Activated CD4-positive, alpha-beta memory T cell treated with anti-CD3 and anti-CD28 coated beads for 36 hours (primary cell): ENCODE measurements at places on chromosomes 12 and 14. TPM values are rescaled to one million over a fixed set of nuclear protein-coding genes. Genes with fewer than 3 reads are reported as not detected.

DNA sequence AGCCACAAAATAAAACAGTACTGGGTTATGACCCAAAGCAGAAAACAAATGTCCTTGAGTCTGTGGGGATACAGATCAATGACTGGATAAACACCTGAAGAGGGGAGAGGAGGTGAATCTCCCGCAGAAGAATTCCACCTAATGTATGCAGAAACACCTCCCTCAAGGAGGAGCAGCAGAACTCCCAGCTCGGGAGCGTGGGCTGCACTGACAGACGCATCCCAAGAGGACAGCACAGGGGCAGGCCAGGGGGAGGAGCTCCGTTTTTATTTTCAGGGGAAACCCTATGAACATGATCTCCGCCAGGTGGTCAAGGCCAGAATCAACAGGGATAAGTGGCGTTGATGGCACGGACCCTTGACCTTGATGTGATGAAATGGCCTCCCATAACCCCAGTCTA is 41.8 kb upstream of the PPP2R5C start:
- no peak for DNase-seq

- no peak for DNase-seq
These were observed 11.9 kb upstream of the CIPC start for GRCh38 chr14:77086017-77086727.

DNA sequence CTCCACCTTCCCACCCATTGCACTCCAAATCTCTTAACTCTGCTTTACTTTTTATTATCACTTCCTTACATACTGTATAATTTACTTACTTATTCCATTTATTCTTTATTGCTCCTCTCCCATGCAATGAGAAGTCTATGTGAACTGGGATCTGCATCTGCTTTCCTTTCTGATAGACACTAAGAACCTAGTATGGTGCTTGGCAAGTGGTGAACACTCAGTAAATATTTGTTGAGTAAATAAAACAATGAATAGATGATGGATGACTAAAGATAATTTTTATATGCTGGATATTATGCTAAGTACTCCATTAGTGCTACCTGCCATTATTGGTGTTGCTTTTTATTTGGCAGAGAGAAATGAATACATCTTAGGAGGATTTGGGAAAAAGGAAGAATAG is 151.0 kb downstream of the TPH2 start:
- DNase-seq, result no peak

GRCh38 chr14:21026274-21026987 is 1.6 kb upstream of the NDRG2 start:
- no peak for DNase-seq

GRCh38 chr14:33737446-33737845 is 213.4 kb downstream of the EGLN3 start:
- no peak for DNase-seq

DNA sequence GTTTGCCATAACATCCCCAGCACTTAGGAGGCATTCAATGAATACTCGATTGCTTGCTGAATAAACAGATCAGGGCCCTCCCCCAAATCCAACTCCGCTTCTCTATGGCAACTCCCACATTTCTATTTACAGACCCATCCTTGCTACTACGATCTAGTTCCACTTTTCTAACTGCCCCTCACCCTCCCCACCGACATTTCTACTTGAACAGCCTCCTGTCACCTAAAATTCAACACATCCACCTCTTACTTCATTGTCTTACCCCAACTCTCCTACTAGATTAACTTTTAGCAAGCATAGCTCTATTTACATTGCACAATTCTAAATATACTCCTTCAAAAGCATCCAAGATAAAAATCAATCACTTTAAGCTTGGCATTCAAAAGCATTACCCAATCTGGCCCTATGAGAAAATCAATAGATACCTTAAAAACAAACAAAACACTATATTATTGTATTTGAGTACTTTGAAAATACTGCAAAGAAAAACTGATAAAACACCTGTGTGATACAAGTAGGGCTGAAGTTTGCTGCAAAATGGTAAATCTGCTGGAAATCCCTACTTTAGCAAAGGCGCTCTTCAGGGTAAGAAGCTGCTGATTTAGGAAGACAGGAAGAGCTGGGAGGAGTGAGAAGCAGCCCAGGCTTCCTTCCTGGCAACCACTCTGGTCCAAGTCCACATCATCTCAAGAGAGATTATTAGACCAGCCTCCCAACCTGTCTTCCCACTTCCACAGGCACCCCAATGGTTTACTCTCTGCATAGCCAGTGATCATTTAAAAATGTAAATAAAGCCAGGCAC is 96.4 kb downstream of the HECTD4 start:
- no peak for DNase-seq

DNA sequence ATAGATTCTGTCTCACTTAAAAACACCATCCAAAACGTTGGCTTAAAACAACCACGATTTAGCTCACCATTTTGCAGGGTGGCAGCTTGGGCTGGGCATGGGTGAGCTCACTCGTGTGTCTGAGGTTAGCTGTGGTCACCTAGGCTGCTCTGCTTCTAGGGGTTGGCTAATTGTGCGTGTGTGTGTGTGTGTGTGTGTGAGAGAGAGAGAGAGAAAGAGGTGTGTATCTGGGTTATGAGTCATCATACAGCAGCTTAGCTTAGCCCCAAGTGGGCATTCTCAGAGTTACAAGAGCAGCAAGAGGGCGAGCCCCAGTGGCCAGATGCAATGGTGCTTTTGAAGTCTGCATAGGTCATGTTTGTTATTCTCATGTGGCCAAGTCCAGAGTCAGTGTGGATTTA is 6.0 kb downstream of the FBXW8 start:
- DNase-seq, result peak; percentile 58

- no peak for DNase-seq
These were observed 167.1 kb downstream of the CRADD start for GRCh38 chr12:93844164-93844784.

GRCh38 chr12:124747426-124748161 is 116.1 kb downstream of the SCARB1 start:
- no peak for DNase-seq

- DNase-seq, result peak; percentile 91
These were observed 59.5 kb downstream of the EMP1 start for GRCh38 chr12:13255792-13256691.

DNA sequence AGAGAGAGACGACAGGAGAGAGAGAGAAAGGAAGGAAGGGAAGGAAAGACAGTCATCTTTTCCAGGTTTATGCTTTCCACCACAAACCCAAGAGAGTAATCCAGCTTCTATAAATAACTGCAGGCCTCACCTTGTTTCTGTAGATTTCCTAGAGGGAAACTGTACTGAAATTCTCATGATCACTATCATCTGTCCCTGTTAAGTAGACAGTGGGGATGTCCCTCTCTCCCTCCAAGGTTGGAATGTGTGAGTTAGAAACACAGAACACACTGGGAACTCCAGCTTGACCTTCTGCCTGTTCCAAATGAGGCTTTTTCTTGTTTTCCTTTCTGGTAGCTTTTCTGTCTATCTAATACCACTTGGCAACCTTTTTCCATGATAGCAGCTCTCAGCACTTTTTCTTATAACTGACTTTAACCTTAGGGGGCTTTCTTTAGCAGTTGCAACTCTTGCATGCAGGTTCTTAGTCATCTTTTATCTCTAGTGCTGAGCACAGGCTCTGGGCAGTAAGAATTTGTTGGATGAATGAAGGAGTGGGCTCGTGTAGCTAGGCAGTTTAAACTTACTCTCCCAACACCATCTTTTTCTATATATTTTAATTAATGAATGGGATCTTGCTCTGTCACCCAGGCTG is 22.8 kb upstream of the FBXO33 start:
- no peak for DNase-seq

DNA sequence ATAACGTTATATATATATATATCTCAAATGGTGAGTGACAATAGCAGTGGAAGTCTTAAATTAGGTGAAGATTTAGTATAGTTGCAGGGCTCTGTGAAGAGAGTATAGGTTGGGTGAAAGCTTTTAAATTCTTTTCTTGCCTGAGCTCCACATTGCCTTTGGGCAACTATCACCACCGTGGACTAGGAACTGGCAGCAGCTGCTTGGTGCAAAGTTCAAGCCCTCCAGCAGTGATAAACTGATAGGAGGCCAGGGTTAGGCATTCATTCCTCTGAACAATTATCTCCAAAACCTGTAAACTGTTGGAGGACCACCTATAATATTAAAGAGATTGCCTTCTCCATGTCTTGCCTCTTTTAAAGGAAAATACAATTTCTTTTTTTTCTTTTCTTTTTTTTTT is 91.2 kb upstream of the ATXN7L3B start:
- DNase-seq, result no peak

- no peak for DNase-seq
These were observed 8.1 kb downstream of the TAMALIN start for GRCh38 chr12:52014567-52015530.

GRCh38 chr12:62581288-62582064 is 114.8 kb downstream of the MON2 start:
- no peak for DNase-seq

GRCh38 chr14:101359221-101360053 is 201.9 kb upstream of the DIO3 start:
- DNase-seq, result no peak

DNA sequence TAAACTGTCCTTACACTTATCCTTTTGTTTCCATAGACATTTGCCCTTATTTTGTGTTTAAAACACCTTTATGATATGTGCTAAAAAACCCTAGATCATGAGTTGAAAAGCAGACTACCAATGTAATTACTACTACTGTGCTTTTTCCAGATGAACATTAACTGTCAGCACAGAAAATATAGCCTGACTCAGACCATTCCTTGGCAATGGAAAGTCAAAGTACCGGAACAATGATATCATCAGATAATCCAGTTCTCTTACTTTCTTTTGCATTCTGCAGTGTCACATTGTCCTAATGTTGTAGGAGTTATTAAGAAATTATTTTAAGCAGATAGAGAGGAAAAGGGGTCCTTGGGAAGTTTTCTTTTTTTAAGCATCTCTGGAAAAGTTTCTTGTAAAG is 1189.0 kb upstream of the FLRT2 start:
- no peak for DNase-seq

DNA sequence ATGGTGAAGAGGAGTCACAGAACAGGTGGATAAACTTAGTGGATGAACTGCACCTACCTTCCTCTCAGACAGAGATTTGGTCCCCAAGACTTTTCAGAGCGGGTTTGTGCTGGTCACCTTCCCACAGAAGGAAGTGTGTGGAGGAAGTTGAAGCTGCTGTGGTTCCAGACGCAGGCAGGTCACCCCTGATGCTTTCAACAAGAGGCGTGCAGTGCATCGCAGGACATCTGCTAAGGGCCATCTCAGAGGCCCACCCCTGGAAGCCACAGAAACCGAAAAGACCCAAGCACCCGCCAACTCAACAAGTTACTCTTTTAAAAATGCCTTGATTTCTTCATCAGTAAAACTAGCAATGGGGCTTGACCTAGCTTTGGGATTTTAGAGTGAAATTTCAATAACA is 1.0 kb upstream of the GPX2 start:
- no peak for DNase-seq

DNA sequence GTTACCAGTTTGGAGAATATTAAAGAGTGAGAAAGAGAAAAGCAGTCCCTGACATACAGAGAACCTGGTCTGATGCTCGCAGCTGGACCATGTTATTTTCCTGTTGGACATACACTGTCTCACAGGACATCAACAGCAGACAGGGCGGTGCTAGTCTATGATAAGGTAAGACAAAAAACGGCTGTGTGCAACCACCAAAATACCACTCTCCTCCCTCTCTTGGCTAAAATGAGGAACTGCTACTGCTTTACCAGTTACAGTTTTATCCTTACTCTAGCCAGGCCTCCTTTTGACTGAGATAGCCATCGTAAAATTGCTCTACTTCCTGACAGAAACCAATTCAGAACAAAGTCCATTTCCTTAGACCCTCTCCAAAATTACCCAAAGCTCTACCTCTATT is 47.0 kb upstream of the ERGIC2 start:
- no peak for DNase-seq

- DNase-seq, result no peak
These were observed 272.0 kb upstream of the DIO2 start for GRCh38 chr14:80483331-80483730.

DNA sequence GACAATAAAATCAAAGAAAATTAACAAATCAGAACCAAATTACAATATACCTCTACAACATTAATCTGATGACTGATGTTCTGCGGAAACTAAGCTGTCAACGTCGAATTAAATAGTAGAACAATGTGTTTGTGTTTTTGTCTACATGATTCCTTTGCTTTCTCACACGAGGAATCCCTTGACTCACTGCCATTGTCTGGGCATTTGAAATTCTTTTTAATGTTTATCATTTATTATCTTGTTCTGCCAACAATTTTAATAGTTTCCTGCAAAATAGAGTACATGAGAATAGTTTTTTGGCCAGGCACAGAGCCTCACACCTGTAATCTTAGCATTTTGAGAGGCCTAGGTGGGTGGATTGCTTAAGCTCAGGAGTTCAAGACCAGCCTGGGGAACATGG is 76.6 kb upstream of the KRAS start:
- DNase-seq, result no peak

DNA sequence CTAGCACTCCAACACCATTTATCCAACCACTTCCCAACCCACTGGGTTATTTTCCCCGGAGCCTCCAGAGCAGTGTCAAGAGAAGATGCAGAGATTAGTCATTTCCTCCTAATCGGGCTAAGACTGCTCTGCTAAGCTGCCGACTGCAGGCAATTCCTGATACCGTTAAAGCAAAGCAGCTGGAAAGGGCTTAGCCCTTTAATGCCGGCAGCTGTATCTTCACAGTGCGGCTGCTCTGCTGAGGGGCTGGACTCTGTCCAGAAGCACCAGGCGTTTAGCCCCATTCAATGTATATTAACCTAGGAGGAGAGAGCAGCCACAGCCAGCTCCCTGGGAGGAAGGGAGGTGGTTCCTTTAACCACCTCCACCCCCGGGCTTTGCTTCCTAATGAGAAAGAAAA is 11.1 kb downstream of the AQP6 start:
- no peak for DNase-seq

DNA sequence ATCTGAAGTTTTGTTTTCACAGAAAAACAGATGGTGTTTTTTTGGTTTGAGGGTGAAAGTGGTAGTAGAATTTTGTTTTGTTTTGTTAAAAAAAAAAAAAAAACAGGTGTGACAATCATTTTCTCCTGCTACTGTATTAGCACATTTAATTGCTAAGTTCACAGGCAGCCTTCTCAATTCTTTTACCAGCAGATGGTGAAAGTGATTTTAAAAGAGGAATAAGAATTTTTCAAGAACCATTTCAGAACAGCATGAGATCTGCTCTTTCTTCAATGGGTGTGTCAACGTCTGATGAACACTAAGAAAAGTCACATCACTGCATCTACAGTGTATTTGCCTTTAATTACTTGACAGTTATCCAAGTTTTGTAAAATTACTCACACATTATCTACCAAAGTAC is 303.7 kb upstream of the USP15 start:
- DNase-seq, result no peak

GRCh38 chr14:86722612-86723253 is 1192.8 kb downstream of the FLRT2 start:
- no peak for DNase-seq

The PGAM5 gene
- total RNA-seq, result 56.4 TPM

The HOXC5 gene
- not detected for total RNA-seq

The MMP17 gene
- 0.87 TPM for total RNA-seq

The GPR137C gene
- 0.19 TPM for total RNA-seq

The DEPDC4 gene
- total RNA-seq, result 2.4 TPM

The OR6C2 gene
- not detected for total RNA-seq

The WASHC3 gene
- total RNA-seq, result 40.1 TPM

The ASB2 gene
- 40.6 TPM for total RNA-seq

The FLRT2 gene
- total RNA-seq, result not detected

The GOLT1B gene
- total RNA-seq, result 45.2 TPM

The PMEL gene
- total RNA-seq, result 1.5 TPM

The CD163 gene
- not detected for total RNA-seq

The CD27 gene
- 36.5 TPM for total RNA-seq

The OASL gene
- 26.5 TPM for total RNA-seq

The ARF3 gene
- total RNA-seq, result 121 TPM

The SRSF9 gene
- 221 TPM for total RNA-seq
